ENCODE measurements at places on chromosomes 3 and 15.

GRCh38 chr15:58036579-58036978, 28.9 kb downstream of the ALDH1A2 start:
- no peak for DNase-seq

DNA sequence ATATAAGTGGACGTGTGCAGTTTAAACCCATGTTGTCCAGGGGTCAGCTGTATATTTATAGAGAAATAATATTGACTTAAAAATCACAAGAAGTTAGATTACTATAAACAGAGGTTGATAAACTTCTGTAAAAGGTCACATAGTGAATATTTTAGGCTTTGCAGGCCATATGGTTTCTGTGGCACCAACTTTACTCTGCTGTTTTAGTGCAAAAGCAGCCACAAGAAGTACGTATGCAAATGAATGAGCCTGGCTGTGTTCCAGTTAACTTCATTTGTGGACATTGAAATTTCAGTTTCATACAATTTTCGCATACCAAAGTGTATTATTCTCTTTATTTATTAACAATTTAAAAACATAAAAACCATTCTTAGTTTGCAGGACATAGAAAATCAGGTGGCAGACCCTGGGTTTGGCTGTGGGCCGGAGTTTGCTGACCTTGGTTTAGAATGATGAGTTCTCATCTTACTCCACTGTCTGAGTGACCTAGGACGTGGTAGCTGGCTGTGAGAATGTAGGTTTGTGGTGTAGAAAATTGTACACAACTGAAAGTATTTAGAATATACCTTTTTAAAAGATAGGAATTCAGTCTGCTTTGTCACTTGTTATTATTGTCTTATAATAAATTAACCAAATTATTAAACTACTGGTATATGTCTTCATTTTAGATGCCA, 16.3 kb downstream of the FAN1 start:
- no peak for DNase-seq

GRCh38 chr3:9784965-9785364, 7.3 kb downstream of the TADA3 start:
- no peak for DNase-seq

GRCh38 chr3:90221900-90222299, 1114.5 kb downstream of the EPHA3 start:
- no peak for DNase-seq

DNA sequence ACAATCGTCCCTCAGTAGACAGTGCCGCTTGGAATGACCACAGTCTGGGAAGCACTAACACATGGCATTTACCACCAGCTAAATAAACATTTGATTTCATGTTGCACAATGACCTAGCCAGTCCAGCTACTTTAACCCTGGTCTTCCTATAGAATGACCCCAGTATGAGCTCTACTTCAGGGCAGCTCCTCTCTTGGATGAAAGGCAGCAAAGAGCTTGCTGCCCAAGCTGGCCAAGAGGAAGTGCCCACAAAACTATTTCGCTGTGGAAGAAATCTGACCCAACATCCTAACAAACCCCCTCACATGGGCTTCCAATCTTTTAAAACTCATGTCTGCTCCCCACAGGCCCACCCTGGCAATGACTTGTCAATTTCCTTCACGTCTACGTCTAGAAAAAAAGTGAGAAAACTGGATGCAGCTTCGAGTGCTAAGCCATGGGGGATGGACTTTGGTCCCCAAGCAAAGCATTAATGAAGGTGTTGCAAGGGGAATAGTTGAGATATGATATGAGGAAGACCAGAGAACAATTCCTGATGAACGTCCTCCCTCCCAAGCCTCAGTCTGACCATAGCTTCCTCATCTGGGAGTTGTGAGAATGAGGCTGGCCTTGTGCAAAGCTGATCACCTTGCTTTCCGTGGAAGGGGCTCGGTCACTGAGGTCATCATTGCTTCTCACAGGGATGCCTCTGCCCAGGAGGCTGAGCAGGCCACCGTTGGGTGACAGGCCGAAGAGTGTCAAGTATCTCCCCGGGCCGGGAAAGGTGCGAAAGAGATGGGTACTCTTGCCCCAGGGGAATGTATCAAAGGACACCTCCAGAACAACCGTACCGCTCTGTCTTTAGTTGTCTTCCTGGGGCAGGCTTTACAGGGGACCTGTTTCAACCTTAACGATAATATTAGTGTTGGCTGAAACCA, 964 bp downstream of the SLC25A20 start:
- no peak for DNase-seq

- DNase-seq = no peak
These were observed 32.3 kb downstream of the FSTL1 start for GRCh38 chr3:120418446-120418845.

- no peak for DNase-seq
These were observed 161.6 kb downstream of the TCF12 start for GRCh38 chr15:57079931-57080620.

GRCh38 chr3:21587894-21588293, 163.1 kb downstream of the ZNF385D start:
- no peak for DNase-seq

DNA sequence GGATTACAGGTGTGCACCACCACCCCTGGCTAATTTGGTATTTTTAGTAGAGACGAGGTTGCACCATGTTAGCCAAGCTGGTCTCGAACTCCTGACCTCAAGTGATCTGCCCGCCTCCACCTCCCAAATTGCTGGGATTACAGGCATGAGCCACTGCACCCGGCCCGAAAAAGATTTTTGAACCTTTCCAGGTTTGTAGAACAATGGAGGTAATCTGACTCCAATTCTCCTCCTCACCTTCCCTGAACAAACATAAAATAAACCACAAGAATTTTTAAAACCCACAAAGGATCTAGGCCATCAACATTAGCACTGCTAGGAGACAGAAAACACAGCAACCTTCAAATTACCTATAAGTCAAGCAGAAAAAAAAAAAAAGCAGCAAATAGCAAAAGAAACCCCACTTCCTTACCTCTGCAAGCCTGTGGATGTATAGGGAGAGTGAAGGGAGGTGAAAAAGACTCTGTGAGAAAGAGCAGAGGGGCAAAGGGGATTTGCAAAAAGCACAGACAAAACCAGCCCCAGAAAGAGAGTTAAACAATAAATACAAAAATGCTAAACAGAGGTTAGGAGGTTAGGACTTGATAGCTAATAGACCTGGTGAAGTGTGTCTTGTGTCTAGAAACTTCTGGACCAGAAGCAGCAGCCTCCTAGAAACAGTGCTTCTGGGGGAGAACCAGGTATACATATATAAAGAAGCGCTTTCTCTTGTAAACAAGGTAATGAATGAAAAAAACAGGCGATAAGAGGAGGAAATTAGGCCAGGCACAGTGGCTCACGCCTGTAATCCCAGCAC, 32.1 kb downstream of the TFDP2 start:
- DNase-seq = no peak

GRCh38 chr3:127538569-127538968, 52.0 kb downstream of the TPRA1 start:
- DNase-seq = no peak

GRCh38 chr3:20185331-20185678, 701 bp downstream of the SGO1 start:
- peak; percentile 36 for DNase-seq

GRCh38 chr3:177563792-177564191, 366.5 kb upstream of the TBL1XR1 start:
- DNase-seq = no peak

DNA sequence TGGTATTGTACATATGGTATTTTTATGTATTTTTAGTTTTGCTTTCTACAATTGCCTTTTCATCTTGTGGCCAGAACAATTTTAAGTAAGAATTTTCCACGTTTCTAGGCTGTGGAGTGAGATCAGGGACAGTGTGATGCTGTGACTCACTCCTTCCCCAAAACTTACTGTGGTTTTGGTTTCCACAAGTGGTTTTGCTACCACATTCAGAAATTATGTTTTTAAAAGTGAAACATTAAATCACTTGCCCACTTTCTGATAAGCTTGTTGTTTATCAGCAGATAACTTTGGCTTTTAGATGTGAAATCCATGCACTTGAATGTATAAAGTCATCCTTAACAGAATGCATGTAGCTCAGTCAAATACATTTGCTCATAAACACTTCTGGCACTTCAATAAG, 192.2 kb upstream of the THRB start:
- DNase-seq = no peak

DNA sequence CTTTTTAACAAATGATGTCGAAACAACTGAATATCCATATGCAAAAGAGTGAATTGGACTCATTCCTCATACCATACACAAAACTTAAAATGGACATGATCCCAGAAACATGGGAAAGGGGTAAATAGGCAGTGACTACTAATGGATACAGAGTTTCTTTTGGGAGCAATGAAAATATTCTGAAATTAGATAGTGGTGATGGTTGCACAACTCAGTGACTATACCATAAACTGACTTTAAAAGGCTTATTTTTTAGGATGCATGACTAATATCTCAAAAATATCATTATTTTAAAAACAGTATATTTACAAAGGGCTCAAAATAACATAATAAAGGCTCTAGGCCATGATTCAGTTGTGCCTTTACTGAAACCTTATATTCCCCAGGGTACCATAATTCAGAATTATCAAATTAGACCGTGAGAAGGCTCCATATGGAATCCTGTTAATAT, 16.3 kb upstream of the ATP13A3 start:
- DNase-seq = no peak

All from CD4-positive, alpha-beta T cell treated with Interleukin-1 beta for 1 hour (primary cell).